Left ventricle myocardium inferior (tissue), 1 donor: ENCODE measurements at places on chromosomes 13 and 19. TPM values are rescaled to one million over a fixed set of nuclear protein-coding genes. Genes with fewer than 3 reads are reported as not detected.
A peak's percentile ranks its signal among the peaks of the same experiment; 100 is the strongest.

DNA sequence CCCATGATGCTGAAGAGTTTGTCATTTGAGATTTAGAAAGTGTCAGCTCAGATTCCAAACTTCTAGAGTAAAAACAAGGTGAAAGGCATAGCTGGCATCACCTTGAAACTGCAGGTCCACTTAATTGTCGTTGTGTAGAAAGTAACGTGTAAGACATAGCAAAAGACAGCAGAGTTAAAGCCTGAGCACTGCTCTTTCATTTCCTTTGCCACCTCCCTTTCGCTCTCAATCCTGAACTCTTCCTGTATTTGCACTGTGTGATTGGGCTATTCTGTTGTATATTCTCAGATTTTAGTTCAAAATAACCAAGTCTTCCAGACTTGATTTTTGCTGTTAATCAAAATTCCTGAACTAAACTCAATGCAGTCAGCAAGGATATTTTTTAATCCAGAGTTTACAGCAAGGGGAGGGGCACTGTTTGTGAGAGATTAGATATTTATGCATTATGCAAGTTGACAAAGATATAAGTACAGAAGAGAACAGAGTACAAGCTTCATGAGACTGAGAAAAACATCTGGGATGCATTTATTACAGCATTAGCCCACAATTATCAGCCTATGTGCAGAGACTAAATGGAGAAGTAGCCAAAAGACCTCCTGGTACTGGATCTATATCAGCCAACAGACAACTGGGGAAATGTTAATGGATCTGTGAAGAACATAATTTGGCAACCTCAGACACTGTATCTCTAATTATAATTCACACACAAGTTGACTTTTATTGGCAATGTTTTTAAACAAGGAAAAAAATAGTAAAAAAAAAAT lies 328.6 kb downstream of the SUCLA2 start:
- no peaks in the 10 kb centered on the region for H3K27me3 ChIP-seq
- peaks cover 17% of the 10 kb centered on the region for H3K4me1 ChIP-seq
- no peak overlapping the region for H3K4me3 ChIP-seq
- peak overlapping the region; percentile 45 for H3K27ac ChIP-seq
- H3K36me3 ChIP-seq, result no peaks in the 10 kb centered on the region
- no peak for DNase-seq

DNA sequence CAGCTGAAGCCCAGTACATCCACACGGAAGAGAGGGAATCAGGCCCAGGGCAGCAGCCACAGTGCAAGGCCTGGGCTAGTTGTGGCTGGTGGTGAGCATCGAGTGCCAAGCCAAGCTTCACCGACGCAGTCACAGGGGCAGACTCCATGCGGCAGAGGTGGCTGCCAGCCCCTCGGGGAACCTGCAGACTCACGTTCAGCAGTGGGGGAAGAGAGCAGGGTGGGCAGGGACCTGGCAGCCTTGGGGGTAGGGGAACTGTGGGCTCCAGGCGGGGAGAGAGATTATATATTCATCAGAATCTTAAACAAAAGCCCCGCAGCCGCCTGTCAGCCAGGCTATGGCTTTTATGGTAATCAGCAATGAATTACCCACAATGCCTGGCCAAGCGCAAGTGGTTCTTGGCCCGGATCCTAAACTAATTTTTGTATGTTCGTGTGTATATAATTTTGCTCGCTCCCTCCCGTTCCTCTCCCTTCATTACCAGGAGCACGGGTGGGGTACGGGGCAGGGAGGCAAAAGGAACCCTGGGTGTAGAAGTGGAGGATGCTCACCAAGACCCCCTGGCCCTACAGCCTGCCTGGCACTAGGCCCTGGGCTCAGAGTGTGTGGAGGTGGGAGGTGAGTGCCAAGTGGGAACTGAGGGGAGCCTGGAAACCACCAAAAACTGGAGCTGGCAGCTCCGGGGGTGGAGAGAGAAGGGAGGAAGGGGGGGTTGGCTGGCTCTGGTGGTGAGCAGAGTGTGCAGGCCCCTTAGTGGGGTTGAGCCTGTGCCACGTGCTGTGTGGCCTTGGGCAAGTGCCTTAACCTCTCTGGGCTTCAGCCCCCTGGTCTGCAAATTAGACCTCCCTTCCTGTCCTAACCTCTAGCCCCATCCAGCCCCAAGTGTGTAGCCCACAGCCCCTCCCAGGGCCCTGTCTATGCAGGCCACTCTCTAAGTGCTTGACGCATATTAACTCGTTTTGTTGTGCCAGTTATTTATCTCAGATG lies 31.9 kb downstream of the PTPRS start:
- peaks cover 40% of the 10 kb centered on the region for H3K27me3 ChIP-seq
- H3K4me1 ChIP-seq, result no peaks in the 10 kb centered on the region
- peak; percentile 42 for DNase-seq
- peak overlapping the region; percentile 48 for H3K27ac ChIP-seq
- H3K4me3 ChIP-seq, result peak overlapping the region; percentile 27
- no peaks in the 10 kb centered on the region for H3K36me3 ChIP-seq

- H3K36me3 ChIP-seq, result no peaks in the 10 kb centered on the region
- no peak for DNase-seq
- H3K4me3 ChIP-seq, result no peak overlapping the region
- no peaks in the 10 kb centered on the region for H3K4me1 ChIP-seq
Observed at GRCh38 chr13:79593641-79594275, 112.8 kb downstream of the NDFIP2 start.

Gene LILRA1
- total RNA-seq, result 0.22 TPM

DNA sequence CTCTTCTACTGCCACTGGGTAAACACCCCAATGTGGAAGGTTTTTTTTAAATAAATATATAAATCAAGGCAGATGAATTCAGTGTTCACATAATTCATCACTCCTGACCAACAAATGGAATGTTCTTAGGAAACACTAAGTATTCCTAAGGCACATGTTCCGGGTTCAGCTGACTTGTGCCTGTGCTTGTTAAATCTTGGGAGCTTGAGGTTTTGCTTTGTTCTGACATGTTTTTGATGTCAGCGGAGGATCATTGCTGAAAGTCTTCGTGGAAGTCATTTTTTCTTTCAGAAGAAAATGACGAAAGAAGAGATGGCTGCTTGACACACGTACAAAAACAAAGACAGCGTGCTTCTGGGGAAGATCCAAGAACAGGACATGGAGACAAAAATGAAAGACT lies 185.8 kb downstream of the MZT1 start:
- H3K4me3 ChIP-seq, result no peak overlapping the region
- no peaks in the 10 kb centered on the region for H3K36me3 ChIP-seq
- no peak for DNase-seq
- H3K27me3 ChIP-seq, result no peaks in the 10 kb centered on the region

- no peaks in the 10 kb centered on the region for H3K36me3 ChIP-seq
- H3K27ac ChIP-seq, result peak within 1 kb of the TSS; percentile 3
- no peak within 1 kb of the TSS for H3K4me3 ChIP-seq
- H3K4me1 ChIP-seq, result peaks cover 30% of the 10 kb centered on the region
- DNase-seq, result no peak
Observed at GRCh38 chr13:45200701-45201232, at the start of gene KCTD4. Gene KCTD4 (minus strand): TSS chr13:45201045. CDS start chr13:45194567, 6,478 bp downstream.

- H3K4me1 ChIP-seq, result peaks cover 18% of the 10 kb centered on the region
- peak within 1 kb of the TSS; percentile 69 for H3K4me3 ChIP-seq
- DNase-seq, result peak; percentile 69
- peaks cover 7% of the 10 kb centered on the region for H3K27me3 ChIP-seq
Observed at GRCh38 chr19:36032251-36033104, at the start of gene CLIP3. Gene CLIP3 (minus strand): TSS chr19:36032873. CDS start chr19:36032357, 516 bp downstream.

Gene TIMM13
- total RNA-seq, result 87.7 TPM

Gene ADPRHL1
- 484 TPM for total RNA-seq

DNA sequence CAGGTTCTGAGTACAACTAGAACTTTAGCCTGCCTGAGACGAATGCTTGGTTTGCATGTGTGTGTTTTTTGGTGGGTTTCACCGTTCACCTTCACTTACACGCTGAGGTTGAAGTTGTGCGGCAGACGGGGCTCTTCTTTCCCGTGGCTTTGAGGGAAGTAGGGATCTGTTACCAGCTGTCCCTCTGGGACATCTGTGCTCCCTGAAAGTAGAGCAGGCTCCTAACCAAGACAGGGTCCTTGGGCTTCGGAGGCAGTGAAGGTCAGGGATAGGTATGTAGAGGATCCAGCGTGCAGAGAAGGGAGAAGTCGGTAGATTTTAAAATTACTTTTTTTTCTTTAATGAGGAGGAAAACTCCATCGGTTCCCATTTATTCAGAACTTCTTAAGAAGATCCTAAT lies 48.7 kb downstream of the ZNF536 start:
- H3K4me3 ChIP-seq, result no peak overlapping the region
- H3K36me3 ChIP-seq, result no peaks in the 10 kb centered on the region
- H3K27me3 ChIP-seq, result peaks cover 55% of the 10 kb centered on the region
- no peak for DNase-seq
- H3K27ac ChIP-seq, result no peak overlapping the region

DNA sequence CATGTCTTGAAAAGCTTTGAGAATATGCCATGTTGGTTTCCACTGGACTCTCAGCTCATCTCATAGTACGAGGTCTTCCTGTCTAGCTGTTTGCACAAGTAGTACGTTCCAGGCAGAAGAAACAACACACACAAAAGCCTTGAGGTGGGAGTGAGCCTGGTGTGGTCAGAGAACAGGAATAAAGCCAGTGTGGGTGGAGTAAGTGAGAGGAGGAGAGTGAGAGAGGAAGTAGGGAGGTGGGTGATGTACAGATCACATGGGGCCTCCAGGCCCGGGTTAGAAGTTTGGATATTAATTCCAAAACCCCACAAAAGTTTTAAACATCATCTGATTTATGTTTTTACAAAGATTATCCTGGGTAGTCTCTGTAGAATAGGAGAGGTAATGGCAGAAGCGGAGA lies 230.6 kb downstream of the MTUS2 start:
- no peaks in the 10 kb centered on the region for H3K36me3 ChIP-seq
- peaks cover 3% of the 10 kb centered on the region for H3K4me1 ChIP-seq
- no peak overlapping the region for H3K27ac ChIP-seq
- no peak for DNase-seq
- no peak overlapping the region for H3K4me3 ChIP-seq
- no peaks in the 10 kb centered on the region for H3K27me3 ChIP-seq

Gene CEACAM7
- total RNA-seq, result 0.16 TPM

DNA sequence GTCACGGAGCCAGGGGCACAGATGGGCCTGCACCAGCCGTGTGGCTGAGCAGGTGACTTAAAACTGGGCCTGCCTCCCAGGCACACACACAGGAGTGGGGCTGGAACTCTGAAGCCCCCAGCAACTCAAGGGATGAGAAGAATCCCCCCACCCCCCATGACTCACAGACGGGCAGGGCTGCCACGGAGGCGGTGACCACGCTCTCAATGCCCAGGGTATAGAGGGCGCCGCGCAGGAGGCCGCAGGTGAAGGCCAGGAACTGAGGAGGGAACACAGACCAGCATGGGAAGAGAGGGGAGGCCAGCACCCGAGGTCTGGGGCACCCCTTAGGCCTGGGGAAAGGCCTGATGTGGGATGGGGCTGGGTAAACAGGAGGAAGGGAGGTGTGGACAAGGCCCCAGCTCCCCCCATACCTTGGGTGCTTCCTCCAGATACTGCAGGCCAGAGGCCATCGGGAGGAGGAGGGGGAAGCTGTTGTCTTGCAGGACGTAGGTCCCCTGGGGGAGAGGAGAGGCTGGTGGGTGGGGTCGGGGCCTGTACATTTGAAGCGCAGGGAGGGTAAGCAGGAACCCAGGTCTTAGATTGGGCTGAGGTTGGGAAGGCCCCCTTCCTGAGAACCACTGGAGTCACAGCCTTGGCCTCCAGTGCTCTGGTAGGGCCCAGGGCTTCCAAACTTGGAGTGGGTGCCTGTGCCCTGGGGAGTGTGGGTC lies 3.1 kb upstream of the NKPD1 start:
- peaks cover 35% of the 10 kb centered on the region for H3K4me1 ChIP-seq
- H3K27ac ChIP-seq, result peak overlapping the region; percentile 37
- no peaks in the 10 kb centered on the region for H3K36me3 ChIP-seq
- DNase-seq, result no peak
- peaks cover 37% of the 10 kb centered on the region for H3K27me3 ChIP-seq

DNA sequence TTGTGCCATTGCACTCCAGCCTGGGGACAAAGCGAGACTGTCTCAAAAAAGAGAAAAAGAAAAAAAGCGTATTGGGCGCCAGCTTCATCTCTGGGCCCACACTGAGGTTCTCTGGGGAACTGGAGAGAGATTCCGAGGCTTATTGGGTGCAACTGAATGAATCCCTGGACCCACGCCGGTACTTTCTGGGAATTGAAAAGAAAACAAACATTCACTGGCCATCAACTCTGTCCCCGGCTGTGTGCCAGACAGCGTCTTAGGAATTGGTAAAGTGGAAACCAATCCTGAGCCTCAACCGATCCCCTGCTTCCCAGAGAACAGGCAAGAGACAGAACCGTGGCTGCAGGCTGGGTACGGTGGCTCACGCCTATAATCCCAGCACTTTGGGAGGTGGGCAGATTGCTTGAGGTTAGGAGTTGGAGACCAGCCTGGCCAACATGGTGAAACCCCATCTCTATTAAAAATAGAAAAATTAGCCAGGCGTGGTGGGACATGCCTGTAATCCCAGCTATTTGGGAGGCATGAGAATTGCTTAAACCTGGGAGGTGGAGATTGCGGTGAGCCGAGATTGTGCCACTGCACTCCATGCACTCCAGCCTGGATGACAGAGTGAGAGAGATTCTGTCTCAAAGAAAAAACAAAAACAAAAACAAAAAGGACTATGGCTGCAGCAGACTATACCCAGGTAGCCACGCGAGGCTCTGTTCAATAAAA lies 8.6 kb downstream of the ANO8 start:
- peak overlapping the region; percentile 23 for H3K27ac ChIP-seq
- no peak overlapping the region for H3K4me3 ChIP-seq
- H3K27me3 ChIP-seq, result no peaks in the 10 kb centered on the region
- peaks cover 12% of the 10 kb centered on the region for H3K4me1 ChIP-seq
- H3K36me3 ChIP-seq, result peaks cover 26% of the 10 kb centered on the region
- DNase-seq, result no peak

DNA sequence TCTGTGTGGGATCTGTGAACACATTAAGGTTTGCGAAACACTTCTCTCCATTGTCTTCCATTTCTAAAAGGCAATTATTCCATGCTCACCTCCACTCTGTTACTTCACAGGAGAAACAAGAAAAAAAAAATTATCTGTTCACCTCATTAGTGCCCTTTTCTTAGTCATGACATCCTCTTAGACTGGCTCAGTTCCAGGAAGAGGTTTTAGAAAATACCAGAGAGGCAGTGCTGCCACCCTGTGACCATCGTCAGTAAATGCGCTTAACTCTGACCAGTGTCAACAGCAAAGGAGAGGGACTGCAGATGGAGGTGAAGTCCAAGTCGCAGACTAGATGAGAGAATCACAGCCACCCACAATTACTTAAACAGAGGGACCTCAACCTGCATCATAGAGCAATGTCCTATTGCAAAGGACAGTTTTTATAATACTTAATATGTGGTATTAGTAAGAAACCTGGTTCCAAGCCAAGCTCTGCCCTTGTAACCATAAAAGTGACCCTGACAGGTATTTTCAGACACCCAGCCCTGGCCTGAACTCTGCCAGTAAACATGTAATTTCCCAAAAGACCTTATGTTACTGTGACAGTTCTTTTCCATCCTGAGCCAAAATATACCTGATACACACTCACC lies 19.4 kb downstream of the CEACAM21 start:
- H3K36me3 ChIP-seq, result no peaks in the 10 kb centered on the region
- peak; percentile 23 for DNase-seq
- H3K27ac ChIP-seq, result no peak overlapping the region
- no peaks in the 10 kb centered on the region for H3K4me1 ChIP-seq

- H3K4me1 ChIP-seq, result peaks cover 27% of the 10 kb centered on the region
- H3K36me3 ChIP-seq, result peaks cover 46% of the 10 kb centered on the region
- H3K27ac ChIP-seq, result no peak overlapping the region
Observed at GRCh38 chr19:17865364-17866311, 5.9 kb downstream of the RPL18A start.

Gene COX6B2
- not detected for total RNA-seq

GRCh38 chr13:111407381-111408131 lies 87.1 kb downstream of the TEX29 start:
- no peak overlapping the region for H3K27ac ChIP-seq
- no peaks in the 10 kb centered on the region for H3K4me1 ChIP-seq
- H3K4me3 ChIP-seq, result no peak overlapping the region
- H3K27me3 ChIP-seq, result peaks cover 100% of the 10 kb centered on the region
- DNase-seq, result no peak

Gene SAFB
- 54.6 TPM for total RNA-seq

Gene ALDH16A1
- 9.6 TPM for total RNA-seq
